OCI-LY7 (cell line): ENCODE measurements at places on chromosomes 7 and 10.

DNA sequence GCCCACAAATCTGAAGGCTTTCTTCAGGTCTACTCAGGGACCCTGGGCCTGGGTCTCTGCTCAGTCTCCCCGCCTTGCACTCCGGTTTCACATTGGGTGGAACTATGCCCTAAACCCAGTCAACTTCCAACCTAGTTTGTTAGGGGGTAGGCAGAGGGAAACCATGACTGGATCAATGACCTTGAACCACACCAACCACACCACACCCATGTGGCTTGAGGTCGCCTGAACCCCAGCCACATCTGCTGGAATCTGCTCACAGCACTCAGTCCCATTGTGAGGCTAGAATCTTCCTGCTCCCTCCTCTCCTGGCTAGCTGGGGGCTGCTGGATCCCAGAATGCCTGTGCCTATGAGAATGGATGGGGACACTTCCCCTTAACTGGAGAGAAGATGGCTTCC lies 17.9 kb downstream of the RFC2 start:
- DNase-seq: no peak

GRCh38 chr10:107666214-107666613 lies 501.7 kb upstream of the SORCS1 start:
- no peak for DNase-seq

GRCh38 chr10:116973371-116973905 lies 31.5 kb downstream of the SHTN1 start:
- no peak for DNase-seq

DNA sequence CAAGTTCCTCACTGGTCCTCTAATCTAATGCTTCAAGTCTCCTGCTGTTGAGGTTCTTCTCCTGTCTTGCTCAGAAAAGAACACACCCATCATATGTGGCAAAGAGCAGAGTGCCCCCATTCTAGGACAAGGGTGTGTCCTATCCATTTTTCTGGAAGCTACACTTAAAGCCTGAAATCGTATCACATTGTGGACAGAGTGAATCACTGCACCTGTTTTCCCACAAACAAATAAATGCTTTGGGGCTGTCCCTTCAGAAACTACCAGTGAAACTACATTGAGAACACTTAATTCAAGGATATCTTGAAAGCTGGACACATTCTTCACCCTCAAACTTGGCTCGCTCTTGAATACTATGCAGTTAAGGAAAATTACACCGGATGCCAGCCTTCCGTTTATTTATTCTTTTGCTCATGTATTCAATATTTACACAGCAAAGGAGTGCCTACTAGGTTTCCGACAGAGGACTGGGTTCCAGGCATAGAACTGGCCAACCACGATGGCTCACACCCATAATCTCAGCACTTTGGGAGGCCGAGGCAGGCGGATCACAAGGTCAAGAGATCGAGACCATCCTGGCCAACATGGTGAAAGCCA lies 473.0 kb downstream of the GALNT17 start:
- DNase-seq: no peak

DNA sequence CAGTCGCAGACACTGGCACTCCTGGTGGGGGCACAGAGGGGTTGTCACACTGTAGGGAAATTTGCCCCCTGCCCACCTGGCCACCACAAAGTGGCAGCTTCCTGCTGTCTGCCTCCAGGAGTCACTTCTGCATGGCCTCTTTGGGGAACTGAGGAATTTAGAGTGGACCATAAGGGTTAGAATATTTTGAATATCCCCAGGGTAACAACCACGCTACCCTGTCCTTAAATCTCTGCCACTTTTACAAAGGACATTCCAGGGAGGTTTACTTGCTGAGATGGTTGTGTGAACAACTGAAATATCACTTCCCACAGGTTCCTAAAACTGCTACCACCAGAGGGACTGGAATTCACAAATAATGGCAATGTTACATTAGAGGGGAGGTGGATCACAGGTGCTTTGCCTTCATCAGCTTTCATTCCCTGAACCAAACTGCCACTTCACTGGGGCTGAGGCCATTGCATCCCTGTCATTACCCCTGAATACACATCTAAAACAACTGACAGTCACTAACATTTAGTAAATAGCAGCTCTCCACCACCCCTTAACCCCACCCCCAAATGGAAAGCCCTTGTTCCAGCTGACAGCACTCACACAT lies 88.1 kb upstream of the IFRD1 start:
- DNase-seq: no peak

DNA sequence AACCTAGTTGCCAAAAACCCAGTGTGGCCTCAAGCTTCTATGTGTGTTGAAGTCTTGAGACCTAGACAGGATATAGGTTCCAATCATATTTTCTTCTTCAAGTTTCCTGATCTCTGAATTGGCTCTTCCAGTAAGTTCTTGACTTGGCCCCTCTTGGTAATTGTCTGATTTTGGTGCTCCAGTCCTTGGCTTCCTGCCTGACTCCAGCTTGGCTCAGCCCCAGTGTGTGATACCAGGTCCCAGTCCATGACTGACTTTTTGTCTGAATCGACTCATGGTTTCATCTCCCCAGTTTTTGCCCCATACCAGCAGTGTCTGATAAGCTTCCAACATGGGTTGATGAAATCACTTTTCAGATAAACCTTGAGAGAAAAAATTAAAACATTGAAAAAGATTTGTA lies 72.3 kb downstream of the FAS start:
- DNase-seq: no peak

- DNase-seq: no peak
Observed at GRCh38 chr10:35739998-35740397, 97.9 kb upstream of the FZD8 start.

- DNase-seq: no peak
Observed at GRCh38 chr10:116316503-116316902, 7.7 kb upstream of the CCDC172 start.

- no peak for DNase-seq
Observed at GRCh38 chr10:71429929-71430328, 33.2 kb downstream of the CDH23 start.

DNA sequence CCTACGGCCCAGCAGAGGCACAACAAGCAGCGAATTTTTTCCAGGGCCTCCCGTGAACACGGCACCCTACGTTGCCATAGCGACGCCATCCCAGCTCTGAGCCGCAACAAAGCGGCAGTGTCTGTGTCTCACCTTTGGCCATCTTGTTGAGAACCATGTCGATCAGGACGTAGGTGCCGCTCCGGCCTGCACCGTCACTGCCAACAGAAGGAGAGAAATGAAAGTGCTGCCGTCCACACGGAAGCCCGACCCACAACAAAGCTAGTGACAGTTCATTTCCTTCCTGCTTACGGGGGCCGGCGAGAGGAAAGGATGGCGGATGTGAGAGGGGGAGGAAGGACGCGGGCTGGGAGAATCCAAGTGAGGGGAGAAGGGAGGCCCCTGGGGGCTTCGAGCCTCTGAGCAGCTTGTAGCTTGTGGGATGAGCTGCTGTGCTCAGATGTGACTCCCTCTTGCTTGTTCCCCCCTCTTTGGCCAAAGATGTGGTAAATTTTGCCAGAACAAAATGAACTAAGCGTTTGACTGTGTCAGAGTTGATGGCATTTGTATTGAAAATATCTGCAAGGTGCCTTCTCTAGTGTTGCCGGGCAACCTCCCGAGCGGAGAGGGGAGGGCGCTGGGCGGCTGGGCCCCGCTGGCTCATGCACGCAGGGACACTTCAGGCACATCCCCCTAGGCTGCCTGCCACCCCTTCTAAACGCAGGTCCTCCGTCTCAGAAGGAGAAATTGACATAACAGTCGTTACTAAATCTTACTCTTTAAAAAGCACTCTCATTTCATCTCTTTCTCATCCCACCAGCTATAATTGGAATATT lies 232.2 kb downstream of the DNAJB6 start:
- DNase-seq: peak; percentile 4

DNA sequence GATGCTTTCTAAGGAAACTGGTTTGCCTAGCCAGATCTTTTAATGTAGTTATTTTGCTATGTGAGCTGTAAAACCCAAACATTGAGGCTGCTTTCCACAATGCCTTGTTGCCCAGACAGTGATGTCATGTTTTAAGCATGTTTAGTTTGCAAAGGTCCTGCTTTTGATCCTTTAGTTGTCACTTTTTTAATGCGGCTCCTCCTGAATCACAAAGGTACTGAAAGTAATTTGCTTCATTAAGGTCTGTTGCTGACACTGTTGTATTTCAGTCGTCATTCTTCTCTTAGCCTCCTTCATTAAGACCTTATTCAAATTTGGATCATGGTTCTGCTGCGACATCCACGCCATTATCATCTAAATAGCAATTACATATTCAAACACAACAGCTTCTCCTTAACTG lies 10.6 kb downstream of the RPA3 start:
- DNase-seq: no peak

GRCh38 chr7:36372156-36372555 lies 17.5 kb upstream of the ANLN start:
- DNase-seq: no peak

GRCh38 chr10:50416881-50417280 lies 165.6 kb upstream of the ASAH2 start:
- DNase-seq: no peak

- no peak for DNase-seq
Observed at GRCh38 chr10:73584737-73585136, 6.4 kb downstream of the USP54 start.

DNA sequence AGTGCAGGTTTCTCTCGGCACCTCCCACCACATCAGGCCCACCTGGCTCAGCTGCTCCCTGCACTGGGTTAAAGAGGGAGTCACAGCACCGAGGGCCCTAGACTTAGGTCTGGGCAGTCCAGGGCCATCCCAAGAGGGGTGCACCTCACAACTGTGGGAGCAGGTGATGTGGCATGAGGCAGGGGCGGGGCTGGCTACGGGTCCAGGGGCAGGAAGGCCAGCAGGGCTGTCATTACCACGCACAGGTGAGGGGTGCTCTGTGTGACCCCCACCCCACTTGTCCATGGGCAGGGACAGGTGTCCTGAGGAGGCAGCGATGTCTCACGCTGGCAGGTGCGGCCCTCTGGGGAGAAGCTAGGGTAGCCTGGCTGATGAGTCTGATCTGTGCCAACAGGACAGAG lies 40.5 kb upstream of the DPYSL4 start:
- no peak for DNase-seq

- DNase-seq: no peak
Observed at GRCh38 chr7:66549466-66549865, 79.2 kb upstream of the KCTD7 start.

DNA sequence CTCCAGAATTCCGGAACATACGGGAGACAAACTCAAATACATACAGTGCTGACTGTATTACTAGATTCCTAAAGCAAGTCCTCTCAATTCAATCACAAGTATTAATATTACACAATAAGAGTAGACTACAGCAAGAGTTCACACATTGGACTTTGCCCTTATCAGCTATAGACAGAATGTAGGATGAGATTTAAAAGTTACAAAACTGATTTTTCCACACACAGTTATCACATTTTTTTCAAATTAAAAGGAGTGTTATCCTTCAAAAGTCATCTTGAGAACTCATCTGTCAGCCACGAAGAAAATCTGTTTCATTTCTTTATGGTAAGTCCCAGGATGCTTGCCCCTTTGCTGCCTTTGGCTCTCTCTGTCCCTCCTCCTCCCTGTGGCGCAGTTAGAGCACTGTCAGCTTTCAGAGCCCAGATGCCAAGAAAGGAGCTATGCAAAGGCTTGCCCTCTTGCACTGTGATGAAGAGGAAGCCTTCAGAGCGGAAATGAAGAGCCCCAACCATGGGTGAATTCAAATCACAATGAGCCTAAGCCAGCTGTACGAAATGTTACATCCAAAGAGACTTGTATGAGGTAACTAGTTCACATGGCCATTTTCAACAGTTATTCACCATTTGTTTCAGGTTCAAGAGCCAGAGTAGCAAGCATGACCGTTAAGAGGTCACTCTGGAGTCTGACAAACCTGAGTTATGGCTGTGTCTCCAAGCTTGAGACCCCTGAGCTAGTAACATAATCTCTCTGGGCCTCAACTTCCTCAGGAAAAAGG lies 10.7 kb downstream of the NCOA4 start:
- peak; percentile 86 for DNase-seq

DNA sequence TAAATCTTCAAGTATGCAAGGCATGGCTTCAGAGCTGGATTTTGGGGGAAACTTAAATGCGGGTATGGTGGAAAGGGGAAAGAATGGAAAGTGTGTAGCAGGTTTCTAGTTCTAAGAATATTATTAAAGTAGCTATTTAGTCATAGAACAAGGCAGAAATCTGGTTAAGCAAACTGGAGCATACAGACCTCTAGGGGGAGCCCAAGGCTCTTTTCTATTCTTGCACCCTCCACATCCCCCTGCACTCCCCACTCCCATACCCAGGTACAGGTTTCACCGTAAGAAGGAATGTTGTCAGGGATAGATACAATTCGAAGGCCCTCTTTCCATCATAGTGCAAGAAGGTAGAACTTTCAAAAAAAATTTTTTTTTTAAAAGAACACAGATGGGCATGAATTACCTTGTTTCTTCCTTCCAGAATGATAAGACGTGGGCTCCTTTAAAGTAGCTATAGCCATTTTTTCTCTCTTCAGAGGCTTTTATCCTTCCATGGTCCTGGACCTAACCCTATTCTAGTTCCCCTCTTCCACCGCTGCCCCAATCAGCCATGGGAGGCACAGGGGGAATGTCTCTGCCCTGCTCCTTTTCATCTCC lies 41.5 kb upstream of the SMIM30 start:
- DNase-seq: peak; percentile 41

GRCh38 chr7:127904670-127904985 lies 126.6 kb downstream of the LRRC4 start:
- DNase-seq: no peak

DNA sequence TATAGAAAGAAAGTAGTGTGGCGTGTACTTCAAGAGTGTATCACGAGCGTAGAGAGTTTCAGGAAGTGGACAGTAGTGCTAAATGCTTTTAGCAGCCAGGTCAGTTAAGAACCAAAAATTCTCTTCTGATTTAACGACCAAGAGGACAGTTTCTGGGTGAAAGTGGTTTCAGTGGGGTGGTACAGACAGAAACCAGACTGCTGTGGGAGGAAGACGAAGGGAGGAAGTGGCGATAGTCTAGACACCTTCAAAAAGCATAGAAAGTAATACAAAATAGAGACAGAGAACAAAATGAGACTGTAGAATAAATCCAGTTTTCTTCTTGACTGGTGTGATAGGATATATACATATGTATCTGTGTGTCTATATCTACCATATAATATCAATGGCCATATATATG lies 93.5 kb downstream of the MBL2 start:
- no peak for DNase-seq

- DNase-seq: peak; percentile 70
Observed at GRCh38 chr7:2717293-2718261, 29.6 kb downstream of the AMZ1 start.
